Dorsolateral prefrontal cortex (tissue), 122 donors: ENCODE measurements at places on chromosomes 3 and 15.

DNA sequence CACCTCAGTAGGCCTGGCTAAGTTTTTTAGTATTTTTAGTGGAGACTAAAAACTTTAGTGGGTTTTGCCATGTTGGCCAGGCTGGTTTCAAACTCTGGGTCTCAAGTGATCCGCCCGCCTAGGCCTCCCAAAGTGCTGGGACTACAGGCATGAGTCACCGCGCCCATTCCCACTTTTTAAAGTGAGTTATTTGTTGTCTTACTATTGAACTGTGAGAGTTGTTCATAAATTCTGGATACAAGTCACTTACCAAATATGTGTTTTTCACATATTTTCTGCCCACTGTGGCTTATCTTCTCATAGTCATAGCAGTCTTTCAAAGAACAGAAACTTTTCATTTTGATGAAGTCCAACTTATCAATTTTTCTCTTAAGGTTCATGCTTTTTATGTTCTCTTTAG lies 29.9 kb upstream of the SPSB4 start:
- no peak for DNase-seq

DNA sequence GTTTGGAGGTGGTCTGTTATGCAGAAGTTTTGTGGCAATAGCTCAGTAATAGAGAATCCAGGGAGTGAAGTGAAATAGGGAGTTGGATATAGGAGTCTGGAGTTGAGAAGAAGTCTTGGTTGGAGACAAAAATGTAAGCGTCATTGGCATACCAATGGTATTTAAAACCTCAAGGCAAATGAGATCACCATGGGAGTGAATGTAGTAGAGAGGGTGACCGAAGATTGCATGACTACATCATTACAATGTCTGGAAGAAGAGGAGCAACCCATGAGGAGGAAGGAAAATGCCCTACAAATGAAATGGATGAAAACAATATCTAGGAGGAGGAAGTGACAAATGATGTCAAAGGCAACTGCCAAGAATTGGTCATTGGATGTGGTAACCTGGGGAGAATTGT lies 54.4 kb downstream of the CNTN4 start:
- DNase-seq = no peak

GRCh38 chr3:45783667-45784066 lies 12.7 kb downstream of the SLC6A20 start:
- no peak for DNase-seq

GRCh38 chr3:170542704-170543103 lies 43.2 kb downstream of the SLC7A14 start:
- no peak for DNase-seq

- DNase-seq = no peak
Observed at GRCh38 chr15:29596266-29596665, 226.0 kb downstream of the TJP1 start.

- DNase-seq = no peak
Observed at GRCh38 chr3:59882746-59883145, 832.9 kb upstream of the CFAP20DC start.

DNA sequence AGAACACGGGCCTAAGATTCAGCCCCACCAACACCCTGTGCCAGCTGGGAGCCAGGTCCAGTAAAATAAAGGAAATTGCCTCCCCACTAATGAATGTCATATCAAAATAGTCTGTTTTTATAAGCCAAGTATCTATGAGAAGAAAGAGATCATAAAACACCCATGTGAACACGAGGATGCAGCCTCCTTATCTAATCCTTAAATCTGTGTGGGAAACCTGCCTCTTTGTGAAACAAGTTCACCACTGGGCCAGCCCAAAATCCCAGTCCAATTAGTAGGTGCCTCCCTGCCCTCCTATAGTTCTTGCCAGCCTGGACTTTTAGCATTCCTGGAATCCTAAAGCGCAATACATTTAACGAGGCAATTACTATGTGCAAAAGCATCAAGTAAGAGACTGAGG lies 42.0 kb downstream of the SCAPER start:
- no peak for DNase-seq

DNA sequence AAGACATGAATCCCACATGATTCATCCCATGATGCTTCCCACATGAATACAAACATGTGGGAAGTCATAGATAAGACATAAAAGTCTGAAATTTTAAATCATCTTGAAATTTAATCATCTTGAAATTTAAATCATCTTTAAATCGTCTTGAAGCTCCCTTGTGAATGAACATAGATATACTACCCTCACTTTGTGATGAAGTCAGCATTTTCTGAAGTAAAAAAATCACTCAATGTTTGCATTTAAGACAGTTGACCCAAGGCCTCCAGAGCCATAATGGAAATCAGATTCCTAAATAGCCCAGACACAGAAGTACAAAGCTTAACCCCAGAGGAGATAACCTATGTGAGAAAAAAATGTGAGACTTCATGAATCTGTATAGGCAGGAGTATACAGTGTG lies 279.4 kb downstream of the ZBBX start:
- DNase-seq = no peak

- DNase-seq = no peak
Observed at GRCh38 chr3:29705906-29706844, 425.3 kb downstream of the RBMS3 start.

GRCh38 chr3:30342318-30343060 lies 263.9 kb upstream of the TGFBR2 start:
- DNase-seq = no peak
